ENCODE measurements at places on chromosomes 6 and 20.

GRCh38 chr6:33824461-33825154 is 20.8 kb upstream of the MLN start:
- no peak for DNase-seq

GRCh38 chr6:16832721-16833120 is 71.5 kb upstream of the ATXN1 start:
- DNase-seq = no peak

- DNase-seq = no peak
These were observed 37.6 kb downstream of the MOCS1 start for GRCh38 chr6:39896701-39897100.

GRCh38 chr20:10253780-10254179 is 35.1 kb downstream of the SNAP25 start:
- DNase-seq = no peak

- no peak for DNase-seq
These were observed 80.2 kb upstream of the SLC2A12 start for GRCh38 chr6:134132494-134133141.

DNA sequence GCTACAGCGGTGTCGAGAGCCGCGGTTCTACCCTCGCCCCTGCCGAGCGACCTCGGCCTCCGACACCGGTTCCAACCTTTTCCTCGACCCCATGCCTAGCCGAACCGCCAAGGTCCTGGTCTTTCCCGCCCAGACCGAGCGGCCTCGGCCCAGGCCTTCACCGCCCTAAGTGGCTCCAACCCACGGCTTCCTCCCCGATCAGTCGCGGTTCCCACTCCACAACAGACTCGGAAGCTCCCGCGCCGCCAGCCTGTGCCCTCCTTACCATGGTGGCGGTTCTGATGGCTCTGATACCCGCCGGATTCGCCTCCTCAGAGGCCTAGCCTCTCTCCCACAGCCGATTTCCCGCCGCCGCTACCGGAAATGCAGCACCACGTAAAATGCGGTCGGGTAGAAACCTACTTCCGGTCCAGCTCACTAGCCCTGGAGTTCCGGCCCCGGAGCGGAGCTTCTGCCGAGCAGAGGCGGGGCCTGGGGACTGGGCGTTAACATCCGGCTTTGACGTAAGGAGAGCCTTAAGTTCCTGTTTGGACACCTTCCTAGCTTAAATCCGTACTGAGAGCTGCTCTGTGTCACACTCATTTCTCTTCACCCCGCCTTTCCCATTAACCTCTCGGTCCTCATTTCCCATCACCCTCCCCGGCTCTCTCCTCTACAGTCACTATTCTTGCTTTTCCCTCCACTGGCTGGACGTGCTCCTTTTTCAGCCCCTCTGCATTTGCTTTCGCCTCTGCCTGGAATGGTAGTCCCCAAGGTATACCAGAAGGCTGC is at the start of gene SNRPB:
Gene SNRPB (minus strand): TSS at position 367 of the 771 bp plus-strand sequence. CDS start 99 bp downstream, at position 268.
- peak; percentile 97 for DNase-seq

DNA sequence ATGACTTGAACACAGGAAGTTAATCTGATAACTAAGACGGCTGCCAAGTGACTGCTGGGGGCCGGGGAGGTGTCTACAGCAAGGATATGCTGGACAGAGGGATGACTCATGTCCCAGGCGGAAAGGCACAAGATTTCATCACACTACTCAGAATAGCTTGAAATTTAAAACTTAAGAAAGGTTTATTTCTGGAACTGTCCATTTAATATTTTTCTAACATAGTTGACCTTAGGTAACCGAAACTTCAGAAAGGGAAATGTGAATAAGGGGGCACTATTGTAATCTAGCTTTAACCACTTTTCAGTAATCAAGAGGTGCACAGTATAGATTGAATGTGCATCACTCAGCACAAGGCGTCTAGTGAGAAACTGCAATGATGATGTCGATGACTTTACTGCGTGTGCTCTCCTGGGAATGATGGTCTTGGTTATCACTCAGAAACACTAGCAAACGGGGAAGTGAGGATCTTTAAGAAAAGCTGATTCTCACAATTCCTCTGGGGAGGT is 171.5 kb downstream of the QKI start:
- no peak for DNase-seq

DNA sequence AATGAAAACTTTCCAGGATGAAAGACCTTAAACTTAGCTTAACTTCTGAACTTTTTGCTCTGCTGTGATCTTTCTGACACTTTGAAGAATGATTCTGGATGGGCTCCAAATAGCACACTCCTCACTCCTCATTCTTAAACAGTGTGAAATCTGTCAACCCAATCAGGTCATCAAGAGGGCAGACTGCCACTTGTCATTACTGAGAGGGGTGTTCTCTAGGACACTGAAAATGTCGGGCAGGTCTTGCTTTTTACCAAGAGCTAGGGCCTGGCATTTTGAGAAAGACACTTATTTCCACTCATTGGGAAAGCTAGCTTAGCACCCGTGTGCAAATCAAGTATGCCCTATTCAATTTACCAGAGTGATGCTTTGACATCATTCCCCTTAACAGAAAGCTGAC is 122.2 kb downstream of the MTFR2 start:
- no peak for DNase-seq

- no peak for DNase-seq
These were observed 307.9 kb downstream of the KIF16B start for GRCh38 chr20:16265334-16265733.

- no peak for DNase-seq
These were observed 334.7 kb downstream of the BCKDHB start for GRCh38 chr6:80441131-80441530.

DNA sequence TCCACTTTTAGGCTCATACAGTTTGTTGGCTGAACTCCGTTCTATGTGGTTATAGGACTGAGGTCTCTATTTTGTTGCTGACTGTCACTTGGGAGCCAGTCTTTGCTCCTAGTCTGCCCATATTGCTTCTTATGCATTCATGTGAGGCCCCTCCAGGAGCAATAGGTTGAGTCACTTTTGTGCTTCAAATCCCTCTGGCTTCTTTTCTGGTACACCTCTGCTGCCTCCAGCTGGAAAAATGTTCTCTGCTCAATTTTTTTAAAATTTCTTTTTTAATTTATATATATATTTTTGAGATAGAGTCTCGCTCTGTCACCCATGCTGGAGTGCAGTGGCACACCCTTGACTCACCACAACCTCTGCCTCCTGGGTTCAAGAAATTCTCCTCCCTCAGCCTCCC is 42.7 kb upstream of the NOX3 start:
- no peak for DNase-seq

- no peak for DNase-seq
These were observed 27.1 kb upstream of the EMILIN3 start for GRCh38 chr20:41393705-41394066.

- DNase-seq = no peak
These were observed 6.5 kb upstream of the C20orf204 start for GRCh38 chr20:64029293-64030117.

DNA sequence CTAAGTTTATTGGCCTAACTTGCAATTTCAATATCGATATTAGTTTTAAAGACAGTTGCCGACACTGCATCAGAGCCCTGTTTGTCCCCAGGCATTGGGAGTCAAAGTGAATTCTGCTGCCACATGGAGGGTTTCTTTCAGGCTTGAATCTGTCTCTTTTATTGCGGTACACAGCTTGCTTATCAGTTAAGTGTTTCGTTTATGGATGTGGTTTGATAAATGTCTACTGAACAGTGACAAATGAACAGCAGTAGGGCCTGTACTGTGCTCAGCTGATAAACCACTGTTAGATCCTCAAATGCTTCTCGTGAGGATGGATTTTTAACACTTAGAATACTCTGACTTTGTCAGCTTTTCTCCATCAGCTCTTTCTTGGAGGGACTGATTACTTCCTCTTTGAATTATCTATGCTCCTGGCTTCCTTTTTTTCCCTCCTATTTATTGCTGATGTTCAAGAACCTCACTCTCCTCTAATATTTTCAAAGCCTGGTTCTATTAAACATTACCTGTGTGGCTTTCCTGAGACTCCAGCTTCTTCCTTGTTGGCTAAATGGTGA is 240.8 kb downstream of the PLCB1 start:
- no peak for DNase-seq

DNA sequence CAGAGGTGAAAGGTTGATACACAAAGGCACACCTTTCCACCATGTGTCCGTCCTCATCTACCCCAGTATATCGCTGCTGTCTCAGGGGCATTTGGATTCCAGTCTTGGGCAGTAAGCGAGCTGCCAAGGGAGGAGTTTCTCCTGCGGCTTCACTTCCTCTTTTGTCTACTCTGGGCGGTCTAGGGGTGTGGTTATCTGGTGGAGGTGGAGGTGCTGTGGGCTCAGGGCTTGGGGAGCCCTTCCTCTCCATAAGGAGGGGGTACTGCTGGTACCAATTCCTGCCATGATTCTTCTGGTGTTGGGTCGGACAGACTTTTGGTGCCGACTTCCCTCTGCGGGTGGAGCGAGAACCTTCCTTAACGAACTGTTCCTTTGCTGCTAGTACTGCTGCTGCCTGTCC is 31.9 kb upstream of the FABP7 start:
- no peak for DNase-seq

DNA sequence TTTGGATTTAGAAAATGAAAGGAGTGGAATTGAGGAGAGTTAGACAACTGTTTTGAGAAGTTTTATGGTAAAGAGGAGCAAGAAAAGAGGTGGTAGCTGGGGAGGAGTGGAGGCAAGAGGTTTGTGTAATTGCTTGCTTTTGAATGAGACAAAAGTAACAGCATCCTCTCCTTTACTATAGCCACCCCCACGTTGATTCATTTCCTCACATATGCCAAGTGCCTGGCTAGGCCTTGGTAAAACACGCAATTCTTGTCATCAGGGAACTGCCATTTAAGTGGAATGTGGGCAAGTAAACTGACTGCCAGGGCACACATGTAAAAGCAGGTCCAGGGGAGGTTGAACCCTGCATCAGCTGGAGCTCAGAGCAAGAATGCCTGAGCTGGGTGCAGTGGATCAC is 4.1 kb downstream of the MTRES1 start:
- no peak for DNase-seq

DNA sequence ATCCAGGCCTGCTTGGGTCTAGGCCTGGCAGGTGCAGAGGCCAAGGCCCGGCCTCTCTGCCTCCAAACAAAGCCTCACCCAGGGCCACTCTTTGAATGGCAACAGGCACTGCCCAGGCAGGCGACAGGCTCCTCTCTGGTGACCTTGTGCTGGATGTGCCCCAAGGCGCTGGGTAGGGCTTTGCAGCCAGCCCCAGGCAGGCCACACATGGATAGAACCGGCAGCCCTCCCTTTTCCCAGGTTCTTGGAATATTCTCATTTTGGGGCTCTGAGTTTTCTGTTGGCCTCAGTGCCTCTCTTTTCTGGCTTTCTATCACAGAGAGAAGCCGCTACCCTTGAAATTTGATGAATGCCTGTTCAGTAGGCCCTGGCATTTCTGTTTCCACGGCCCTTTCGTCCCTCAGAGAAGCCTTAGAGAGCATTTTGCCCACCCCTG is 18.9 kb downstream of the PKIG start:
- no peak for DNase-seq

DNA sequence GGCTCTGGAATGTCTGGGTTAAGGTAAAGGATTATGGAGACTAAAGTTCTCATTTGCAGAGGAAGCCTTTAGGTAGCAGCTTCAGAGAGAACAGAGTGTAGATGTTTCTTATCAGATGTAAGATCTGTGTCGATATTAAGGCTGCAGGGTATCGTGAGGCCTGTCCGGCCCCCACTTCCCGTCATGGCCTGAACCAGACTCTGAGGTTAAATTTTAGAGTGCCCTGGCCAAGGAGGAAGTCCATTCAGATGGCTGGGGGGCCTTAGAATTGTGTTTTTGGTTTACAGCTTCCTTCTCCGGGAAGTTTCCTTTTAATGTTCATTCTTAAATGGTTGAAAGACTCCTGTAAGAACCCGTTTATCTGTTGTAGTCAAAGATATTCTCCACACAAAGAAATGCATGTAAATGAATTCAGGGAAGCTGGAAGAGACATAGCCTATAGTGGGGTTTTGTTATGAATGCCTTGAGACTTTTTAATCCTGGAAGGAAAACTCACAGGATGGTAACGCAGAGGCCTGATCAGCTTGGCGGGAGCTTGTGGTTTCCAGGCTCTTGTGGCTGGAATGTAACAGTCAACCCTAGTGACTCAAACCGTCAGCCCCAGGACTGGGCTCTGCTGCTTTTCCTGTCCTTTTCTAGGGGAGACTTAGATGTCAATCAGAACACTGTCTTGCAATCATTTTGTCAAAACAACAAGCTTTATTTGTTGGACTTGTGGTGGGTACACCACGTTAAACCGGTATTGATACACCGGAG is 34.7 kb downstream of the KIF25 start:
- DNase-seq = no peak

DNA sequence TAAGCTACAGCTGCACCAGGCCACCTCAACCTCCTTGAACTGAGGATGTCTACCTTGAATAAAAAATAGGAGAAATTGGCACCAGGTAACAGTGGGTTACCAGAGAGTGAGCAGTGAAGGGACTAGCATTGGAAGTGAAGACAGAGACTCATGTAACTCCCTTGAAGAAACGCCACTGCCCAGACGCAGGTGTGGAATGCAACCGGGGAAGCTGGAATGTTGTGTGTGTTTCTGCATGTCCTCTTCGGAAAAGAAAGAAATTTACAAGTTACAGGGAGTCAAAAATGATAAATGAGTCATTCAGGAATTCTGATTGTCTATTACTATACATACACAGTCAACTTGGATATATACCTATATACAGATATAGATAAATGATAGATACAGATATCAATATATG is 514.7 kb upstream of the AGPAT4 start:
- DNase-seq = no peak

DNA sequence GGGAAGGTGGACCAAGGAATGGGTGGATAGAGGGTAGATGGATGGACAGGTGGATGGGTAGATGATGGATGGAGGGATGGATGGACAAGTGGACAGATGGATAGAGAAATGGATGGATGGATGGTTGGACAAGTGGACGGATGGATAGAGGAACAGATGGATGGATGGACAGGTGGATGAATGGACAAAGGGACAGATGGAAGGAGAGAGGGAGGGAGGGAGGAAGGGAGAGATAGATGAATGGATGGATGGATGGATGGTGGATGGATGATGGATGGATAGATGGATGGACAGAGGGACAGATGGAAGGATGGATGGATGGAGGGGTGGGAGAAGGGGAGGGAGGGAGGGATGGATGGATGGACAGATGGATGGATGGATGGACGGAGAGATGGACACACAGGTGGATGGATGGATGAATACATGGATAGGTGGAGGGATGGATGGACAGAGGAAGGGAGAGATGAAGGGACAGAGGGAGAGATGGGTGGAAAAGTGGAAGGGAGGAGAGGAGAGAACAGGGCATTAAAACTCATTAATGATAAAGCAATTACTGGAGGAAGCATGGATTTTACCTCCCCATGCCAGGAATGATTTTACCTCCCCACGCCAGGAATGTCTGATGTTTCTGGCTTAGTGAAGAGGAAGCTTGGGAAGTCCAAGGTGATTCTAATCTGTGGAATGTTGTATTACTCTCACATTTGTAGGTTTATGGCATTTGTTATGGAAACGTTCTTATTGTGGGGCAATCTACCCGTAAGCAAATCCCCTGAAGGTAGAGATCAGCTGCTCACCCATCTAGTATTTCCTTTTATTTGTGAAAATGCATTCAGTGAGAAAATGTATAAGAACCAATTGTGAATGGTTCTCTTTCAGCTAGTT is 383.3 kb downstream of the TAF4 start:
- DNase-seq = no peak

GRCh38 chr6:95091823-95092436 is 485.4 kb upstream of the MANEA start:
- DNase-seq = no peak
